Stimulated activated CD4-positive, alpha-beta T cell treated with anti-CD3 and anti-CD28 coated beads, Interleukin-15, amount 100 ng/mL, for 24 hours (primary cell): ENCODE measurements at places on chromosomes 16 and 17.

DNA sequence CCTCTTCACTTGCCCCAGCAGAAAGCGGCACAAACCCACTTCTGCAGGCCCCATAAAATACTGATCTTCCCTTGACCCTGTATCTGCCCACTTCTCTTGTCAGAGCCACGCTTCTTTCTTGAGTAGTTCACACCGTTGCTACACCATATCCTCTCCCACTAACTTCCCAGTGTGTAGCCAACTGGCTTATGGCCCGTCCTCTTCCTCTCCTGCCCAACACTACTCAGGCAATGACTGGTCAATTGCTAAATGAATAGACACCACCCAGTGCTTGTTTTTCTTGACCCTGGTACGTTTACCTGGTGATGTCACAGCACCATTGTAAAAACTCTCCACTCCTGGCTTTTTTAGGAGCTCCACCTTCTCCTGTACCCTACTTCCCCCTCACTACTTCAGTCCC lies 86.9 kb downstream of the NDEL1 start:
- no peak for DNase-seq

GRCh38 chr17:83125515-83126274 lies 46.3 kb downstream of the METRNL start:
- DNase-seq, result peak; percentile 24

DNA sequence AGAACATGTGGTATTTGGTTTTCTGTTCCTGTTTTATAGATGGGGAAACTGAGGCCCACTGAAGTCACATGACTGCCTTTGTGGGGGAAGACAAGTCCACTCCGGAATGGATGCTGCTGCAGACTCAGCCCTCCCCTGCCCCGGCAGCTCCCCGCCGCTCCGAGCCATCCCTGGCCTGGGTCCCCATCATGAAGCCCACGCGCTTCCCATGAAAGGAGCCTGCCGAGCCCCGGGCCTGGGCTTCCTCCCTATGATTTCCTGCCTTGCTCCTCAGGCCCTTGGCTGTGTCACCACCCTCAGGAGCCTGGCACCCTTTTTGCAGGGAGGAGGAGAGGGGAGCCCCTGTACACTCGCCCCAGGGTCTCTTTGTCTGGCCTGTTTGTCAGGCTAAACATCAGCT lies 125.3 kb upstream of the FOXF1 start:
- DNase-seq, result no peak

GRCh38 chr17:67026341-67026740 lies 18.0 kb upstream of the CACNG1 start:
- no peak for DNase-seq

DNA sequence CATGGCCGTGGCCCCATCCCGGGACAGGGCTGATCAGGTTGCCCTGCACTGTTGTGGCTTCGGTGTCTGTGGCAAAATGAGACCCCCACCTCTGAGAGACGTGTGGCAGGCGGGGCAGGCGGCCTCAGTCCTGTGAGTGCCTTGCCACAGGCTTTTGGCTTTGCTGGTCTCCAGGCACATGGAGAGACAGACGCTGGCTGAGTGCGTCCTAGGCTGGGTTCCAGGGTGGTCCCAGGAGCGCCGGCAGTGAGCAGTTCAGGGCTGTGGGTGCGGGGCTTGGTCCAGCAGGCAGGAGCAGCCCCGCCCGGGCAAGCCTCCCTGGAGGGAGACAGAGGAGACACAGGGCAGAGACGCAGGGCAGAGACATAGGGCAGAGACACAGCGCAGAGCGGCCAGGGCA lies 29.2 kb downstream of the SOX8 start:
- DNase-seq, result no peak

DNA sequence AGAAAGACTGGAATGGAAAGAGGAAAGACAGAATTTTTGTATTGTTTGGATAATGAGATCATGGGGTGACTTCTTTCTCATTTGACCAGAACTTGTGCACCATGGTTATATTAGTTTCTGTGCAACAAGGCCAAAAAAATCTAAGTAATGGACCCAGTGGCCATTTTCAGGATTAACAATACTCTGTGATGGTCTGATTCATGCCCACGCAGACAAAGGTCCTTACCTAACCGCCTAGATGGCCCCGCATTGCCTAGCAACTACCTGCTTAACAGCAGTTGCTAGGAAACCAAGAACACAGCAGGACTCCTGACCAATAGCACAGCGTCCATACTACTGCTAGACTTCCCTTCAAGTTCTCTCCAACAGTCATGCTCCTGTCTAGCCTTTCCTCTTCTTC lies 22.4 kb downstream of the MIS12 start:
- DNase-seq, result no peak

- peak; percentile 73 for DNase-seq
Measured at GRCh38 chr16:69123910-69124309, 8.5 kb downstream of the CHTF8 start.

- DNase-seq, result no peak
Measured at GRCh38 chr16:84508502-84508901, 4.0 kb upstream of the MEAK7 start.

- no peak for DNase-seq
Measured at GRCh38 chr17:1068356-1068755, 71.4 kb downstream of the TIMM22 start.

- DNase-seq, result peak; percentile 60
Measured at GRCh38 chr17:40323391-40324381, 14.7 kb downstream of the RARA start.

DNA sequence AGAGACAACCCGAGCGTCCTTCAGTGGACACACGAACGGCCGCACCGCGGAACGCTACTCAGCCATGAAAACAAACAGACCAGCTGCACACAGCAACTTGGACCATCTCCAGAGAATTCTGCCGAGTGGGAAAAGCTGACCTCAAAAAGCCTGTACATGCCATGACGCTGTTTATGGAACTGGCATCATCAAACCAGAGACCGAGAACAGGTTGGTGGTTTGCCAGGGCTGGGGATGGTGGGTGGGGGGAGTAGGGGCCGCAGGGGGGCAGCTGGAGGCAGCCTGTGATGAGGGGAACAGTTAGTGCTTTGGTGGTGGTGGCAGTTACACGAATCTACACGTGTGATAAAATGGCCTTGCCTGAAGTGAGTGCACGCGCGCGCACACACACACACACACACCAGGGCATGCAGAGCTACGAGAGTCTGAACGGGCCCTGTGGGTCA lies 169.8 kb downstream of the LAT start:
- DNase-seq, result no peak

- no peak for DNase-seq
Measured at GRCh38 chr17:82246365-82247181, 17.7 kb downstream of the SLC16A3 start.

- no peak for DNase-seq
Measured at GRCh38 chr17:5747964-5748363, 163.7 kb upstream of the NLRP1 start.

DNA sequence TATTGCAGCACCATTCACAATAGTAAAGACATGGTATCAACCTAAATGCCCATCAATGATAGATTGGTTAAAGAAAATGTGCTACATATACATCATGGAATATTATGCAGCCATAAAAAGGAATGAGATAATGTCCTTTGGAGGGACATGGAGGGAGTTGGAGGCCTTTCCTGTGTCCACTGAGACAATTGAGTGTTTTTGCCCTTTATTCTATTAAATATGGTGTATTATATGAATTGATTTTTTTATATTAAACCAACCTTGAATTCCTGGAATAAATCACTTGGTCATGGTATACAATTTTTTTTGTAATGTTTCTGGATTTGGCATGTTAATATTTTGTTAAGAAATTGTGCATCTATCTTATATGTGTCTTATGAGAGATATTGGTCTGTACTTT lies 9.0 kb upstream of the CCR7 start:
- DNase-seq, result no peak

- no peak for DNase-seq
Measured at GRCh38 chr16:46728806-46729205, 19.3 kb downstream of the MYLK3 start.

DNA sequence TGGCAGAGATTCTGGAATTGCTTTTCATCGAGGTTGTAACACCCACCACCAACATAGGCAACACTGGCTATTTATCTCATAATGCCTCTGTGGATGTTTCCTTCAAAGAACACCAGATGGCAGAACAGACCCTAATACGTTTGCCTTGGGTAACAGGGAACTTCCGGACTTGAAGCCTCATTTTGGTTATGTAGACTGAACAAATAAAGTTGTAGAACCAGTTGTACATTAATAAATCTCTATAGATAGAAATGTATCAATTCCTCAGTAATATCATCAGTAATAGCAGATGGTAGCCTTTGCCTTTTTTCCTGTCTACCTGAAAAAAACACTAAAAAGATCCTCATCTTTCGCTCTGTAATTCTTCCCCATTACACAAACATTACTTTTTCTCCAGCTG lies 25.9 kb upstream of the APOH start:
- DNase-seq, result peak; percentile 20

DNA sequence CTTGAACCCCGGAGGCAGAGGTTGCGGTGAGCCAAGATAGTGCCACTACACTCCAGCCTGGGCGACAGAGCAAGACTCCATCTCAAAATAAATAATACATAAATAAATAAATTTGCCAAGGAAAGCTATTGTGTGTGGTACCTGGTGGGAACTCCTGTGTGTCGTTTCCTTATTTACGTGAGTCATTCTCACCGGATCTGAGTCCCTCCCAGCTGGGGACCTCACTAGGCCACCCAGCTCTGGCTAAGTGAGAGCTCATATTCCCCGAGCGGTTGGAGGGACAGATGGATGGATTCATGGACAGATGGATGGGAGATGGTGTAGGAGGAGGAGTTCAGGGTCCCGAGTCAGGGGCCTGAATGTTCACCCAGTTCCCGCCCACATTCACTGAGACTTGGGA lies 22.9 kb upstream of the C1QL1 start:
- no peak for DNase-seq

GRCh38 chr17:38892620-38893019 lies 22.8 kb downstream of the LASP1 start:
- DNase-seq, result no peak

DNA sequence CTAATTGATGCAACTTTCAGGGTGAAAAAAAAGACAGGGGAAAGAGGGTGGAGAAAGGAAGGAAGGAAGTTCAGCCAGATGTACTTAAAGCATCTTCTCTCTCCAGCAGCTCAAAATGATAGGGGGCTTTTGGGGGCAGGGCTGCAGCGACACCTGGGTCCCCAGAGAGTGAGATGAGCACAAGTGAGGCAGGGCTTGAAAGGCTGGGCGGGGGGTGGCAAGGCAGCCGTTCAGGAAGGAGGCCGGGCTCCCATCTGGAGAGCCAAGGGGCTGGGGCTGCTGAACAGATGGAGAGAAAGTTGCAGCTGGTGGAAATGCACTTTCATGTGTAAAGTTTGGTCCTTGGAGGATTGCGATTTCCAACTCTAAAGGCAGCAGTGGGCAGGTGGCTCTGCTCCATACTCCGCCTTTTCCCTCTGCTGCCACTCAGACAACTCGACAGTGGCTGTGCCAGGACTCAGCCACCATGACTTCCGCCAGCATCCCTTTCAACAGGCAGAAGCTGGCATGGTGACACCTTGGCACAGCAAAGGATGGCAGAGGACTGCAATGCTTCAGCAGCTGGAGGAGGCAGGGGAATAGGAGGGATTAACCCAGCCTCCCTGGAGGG lies 7.7 kb downstream of the SLC35B1 start:
- no peak for DNase-seq

DNA sequence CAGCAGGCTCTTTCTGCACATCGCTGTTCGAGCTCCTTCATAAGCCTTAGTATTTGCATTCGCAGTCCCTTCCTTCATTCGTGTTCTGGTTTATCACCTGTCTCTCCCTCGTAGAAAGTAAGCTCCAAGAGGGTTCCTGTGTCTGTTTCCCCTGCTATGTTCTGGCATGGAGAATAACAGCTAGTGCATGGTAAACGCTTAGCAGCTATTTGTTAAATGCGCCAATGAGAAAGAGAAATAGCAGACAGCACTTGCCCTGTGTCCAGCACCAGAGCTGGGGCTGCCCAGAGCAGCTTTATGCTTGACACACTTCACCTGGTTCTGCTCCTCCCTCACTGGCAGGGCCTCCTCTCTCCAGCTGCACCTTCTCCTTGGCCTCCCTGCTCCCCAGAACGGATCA lies 5.5 kb downstream of the ZNF688 start:
- no peak for DNase-seq

- peak; percentile 63 for DNase-seq
Measured at GRCh38 chr17:57009737-57010445, 32.0 kb downstream of the SCPEP1 start.

- DNase-seq, result no peak
Measured at GRCh38 chr16:64950731-64951130, 171.1 kb downstream of the CDH11 start.

- no peak for DNase-seq
Measured at GRCh38 chr17:17860766-17861107, 24.0 kb upstream of the SREBF1 start.

DNA sequence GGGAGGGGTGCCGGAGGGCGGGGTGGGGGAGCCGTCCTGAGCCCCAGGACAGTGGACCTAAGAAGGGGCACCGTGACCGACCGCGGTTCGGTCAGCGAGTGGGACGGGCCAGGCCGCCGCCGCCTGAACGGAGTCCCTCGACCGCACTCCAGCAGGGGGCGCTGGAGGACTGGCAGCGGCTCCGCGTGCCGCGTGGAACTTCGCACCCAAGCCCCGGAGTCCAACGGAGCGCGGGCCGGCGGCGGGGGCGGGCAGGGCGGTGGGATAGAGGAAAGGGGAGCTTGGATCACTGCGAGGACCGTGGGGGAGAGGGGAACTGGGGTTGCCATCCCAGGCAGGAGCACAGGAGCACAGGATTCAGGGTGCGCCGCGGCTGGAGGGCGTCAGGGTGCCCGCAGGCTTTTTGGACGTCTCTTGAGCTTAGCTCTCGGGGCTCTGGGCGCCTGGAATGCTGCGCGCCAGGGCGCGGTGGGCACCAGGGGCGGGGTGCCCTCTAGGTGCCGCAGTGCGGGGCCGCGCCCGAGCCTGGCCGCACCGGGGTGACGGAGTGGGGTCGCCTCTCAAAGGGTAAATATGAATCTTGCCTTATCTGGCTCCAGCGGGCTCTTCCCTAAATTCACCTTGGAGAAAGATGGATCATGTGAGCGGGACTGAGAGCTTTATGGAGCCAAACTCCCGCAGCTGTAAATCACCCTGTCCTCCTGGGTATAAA lies 379 bp upstream of the OTOP2 start:
- peak; percentile 84 for DNase-seq

GRCh38 chr17:37742762-37743611 lies 1.9 kb downstream of the HNF1B start:
- DNase-seq, result peak; percentile 19

DNA sequence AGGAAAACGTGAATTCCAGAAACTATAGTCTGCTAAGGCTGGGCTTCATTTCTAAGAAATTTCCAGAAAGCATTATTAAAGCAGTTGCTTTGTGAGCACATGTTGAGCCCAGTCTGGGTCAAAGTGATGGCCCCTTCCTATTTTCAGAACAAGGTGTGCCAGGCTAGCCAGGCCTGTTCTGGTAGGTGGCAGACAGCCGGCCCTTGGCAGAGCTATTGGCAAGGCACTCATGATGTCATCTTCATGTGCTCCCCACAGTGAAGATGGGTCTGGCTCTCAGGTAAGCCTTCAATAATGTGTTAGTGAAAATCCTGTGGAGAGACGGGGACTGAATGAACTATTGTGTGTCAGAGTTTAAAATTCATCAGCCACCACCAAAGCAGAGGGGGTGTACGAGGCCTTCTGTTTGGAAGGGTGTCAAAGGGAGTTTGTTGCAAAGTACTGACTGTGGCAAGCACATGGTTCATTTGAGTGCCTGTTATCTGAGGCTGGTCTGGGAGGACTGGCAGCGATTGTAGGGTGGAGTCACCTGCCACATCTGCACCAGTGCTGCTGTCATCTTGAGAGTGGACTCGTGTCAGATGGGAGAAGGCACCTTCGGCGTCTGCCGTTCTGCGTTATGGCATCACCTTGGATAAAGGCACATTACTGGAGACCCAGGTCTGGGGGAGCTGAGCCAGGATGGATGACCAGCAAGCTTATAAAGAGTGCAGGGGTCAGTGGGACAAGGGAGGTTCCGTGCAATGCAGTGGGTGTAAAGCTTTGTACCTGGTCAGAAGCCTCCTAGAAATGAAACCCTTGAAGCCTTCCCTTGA lies 43.4 kb downstream of the KSR1 start:
- DNase-seq, result no peak
